ENCODE measurements at places on chromosomes 7 and 10.

DNA sequence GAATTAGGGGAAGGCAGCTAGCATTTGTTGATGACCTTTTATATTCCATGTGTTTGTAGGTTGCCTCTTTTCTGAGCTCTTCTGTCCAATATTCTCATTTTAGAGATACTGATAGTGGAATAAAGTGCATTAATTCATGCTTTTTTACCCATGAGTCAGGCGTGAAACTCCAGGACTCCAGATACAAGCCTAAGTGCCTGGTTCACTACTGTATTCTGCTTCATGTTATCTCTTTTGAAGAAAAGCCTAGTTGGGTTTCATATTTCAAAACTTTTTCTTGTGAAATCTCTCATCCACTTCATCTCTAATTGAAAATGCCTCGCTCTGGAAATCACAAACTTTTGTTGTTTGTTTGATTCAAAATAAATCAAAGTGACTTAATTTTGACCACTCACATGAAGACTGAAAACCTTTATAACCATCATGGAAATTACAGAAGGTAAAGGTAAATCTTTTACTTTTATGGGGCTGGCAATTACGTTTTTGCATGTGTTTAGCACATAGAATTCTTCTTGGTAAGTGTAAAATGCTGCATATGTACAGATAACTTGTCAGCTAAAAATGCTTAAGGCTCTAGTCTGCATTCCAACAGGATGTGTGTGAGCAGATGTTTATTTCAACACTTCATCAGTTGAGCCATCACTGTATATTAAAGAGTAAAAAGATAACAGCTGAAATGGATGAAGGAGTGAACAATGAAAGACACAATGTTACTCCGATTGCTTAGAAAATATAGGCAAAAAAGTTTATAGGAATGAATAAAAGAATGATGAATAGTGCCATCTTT is 961.8 kb upstream of the CELF2 start:
- peak; percentile 12 for DNase-seq

- peak; percentile 8 for DNase-seq
Measured at GRCh38 chr10:34495938-34496337, 319.2 kb downstream of the PARD3 start.

GRCh38 chr10:118496525-118496924 is 98.9 kb downstream of the PRLHR start:
- DNase-seq: no peak

- DNase-seq: peak; percentile 27
Measured at GRCh38 chr10:122239578-122240257, 31.4 kb upstream of the BTBD16 start.

DNA sequence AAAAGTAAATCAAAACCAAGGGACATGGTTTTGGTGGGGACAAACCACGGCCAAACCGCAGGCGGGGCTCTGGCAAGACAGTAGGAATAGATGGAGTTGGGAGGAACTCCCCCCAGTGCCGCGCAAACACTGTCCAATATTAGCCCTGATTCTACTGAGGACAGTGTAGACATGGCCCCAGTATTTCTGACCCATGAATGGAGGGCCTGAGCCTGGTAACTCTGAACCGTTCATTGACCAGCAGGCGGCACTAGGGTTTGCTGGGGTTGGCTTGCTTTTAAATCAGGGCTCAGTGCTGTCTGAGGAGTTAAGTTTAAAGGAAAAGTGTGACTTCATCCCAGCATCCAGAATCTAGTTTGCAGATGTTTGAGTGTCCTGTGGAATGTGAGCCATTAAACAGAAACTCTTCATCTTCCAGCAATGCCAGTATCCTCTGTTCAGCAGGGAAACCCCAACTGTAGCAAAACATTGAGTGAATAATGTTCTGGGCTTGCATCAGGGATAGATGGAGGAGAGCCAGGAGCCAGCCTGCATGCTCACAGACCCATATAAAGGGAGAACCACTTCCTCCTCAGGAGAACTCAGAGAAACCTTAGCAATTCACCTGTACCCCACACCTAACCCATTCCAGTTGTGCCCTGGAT is 147.4 kb upstream of the PRSS58 start:
- DNase-seq: peak; percentile 76

DNA sequence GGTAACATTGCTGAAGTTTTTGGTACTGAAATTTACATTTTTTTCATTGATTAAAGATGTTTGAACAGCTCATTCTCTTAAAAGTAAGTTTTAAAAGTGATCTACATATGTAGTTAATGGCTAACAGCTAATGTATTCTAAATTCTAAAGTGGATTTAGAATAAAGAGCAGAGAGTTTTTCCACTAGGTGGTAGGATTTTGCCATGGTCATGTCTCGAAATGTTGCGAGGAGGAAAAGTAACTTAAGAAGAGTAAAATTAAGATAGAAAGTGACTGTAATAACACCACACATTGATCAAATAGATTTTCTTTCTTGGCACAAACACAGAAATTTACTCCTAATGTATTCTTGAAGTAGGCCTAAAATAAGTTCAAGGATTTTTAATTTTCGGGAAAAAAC is 19.8 kb downstream of the LSMEM1 start:
- no peak for DNase-seq

DNA sequence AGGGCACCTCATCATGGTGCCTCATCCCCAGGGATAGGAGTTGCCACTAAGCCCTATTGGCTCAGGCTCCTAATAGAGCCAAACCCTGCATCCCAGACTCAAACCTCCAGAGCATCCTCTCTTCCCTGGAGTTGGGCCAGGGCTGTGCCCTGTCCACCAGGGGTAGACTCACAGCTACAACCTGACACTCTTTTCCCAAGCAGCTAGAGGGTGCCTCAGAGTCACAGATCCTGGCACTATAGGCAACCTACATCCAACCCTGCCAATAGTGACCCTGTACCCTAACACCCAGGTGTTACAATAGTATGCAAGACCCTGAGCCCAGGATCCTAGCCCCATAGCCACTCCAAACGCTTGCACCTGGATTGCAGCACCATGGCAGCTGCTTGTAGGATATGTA is 64.0 kb upstream of the PLA2G12B start:
- no peak for DNase-seq

DNA sequence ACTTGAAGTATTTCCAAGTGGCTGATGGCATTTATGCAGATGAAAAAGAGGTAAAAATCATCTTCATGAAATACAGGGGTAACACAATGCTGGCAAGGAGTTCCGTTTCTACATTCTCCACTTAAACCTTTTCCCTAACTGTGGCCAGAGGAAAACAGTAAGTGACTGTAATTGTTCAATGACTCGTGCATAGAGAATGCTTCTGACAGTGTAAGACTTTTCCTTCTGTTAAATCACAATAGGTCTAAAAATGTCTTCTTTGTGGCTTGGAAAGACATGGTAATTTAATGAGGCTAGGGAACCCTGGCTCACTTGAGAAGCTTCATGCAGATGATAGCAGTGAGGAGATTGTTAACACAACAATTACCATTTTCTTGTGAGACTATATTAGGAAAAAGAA is 50.3 kb upstream of the RSU1 start:
- DNase-seq: peak; percentile 85

- no peak for DNase-seq
Measured at GRCh38 chr10:75287697-75288096, 51.9 kb upstream of the COMTD1 start.

DNA sequence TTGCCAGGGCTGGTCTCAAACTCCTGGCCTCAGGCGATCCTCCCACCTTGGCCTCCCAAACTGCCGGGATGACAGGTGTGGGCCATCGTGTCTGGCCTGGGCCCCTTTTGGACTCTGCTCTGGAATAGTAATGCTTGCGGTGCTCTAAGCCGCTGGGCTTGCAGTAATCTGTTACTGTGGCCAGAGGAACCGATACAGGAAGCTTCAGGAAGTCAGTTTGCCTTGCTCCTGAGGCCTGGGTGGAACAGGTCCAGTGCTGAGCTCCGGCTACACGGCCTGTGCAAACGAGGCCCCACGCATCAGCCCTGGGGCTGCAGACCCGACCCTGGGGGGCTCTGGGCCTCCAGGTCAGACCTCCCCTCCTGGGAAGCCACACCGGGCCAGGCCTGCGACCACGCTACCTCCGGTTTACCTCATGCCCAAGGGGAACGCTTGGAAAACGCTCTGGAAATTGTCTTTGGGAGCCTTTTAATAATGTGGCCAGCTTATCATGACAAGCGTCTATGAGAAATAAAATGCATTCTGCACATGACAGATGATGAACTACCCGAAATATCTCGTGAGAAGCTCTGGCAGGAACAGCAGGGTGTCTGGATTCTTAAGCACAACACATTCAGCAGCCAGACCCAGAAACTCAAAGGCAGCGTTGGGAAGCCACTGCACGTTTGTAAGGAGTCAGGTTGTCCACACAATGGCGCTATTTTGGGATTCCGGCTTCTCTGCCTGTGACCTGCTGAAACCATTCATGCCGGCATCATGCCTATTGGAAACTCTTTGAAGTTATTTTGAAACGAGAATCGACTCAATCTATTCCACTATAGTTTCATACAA is 10.1 kb upstream of the ADAP1 start:
- peak; percentile 44 for DNase-seq

DNA sequence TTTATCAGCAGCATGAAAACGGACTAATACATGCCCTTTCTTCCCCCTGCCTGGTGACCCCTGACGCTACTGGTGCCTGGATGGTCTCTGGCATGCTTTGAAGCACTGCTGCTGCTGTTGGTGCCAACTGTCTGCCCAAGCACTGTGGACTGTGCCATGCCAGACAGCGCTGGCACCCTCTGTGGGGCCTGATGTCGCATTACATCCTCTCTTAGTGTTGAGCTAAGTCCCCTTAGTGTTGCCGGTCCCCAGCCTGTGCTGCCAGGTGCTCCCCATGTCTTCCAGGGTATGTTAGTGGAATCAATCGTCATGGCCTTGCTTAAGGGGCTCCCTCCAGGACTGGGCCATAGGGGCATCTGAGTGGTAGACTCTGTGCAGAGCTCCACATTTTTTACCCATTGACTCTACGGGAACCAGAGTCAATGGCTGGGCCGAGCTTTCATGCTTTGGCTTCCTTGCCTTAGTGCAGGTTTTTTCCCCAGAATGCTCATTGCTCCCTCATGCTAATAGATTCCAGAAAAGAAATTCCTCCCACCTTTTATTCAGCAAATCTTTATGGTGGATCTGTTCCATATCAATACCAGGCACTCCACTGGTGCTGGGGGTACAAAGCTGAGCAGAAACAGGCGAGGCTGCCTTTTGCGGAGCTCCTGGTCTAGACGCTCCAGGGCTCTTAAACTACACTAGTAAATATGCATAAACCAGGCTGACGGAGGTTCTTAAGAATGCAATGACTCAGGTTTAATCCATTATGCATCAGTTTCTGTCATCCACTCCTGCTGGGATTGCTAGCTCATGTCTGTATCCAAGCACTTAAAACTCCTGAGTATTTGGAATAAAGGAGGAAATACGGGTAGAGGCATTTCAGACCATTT is 21.8 kb upstream of the MRC1 start:
- DNase-seq: peak; percentile 96

DNA sequence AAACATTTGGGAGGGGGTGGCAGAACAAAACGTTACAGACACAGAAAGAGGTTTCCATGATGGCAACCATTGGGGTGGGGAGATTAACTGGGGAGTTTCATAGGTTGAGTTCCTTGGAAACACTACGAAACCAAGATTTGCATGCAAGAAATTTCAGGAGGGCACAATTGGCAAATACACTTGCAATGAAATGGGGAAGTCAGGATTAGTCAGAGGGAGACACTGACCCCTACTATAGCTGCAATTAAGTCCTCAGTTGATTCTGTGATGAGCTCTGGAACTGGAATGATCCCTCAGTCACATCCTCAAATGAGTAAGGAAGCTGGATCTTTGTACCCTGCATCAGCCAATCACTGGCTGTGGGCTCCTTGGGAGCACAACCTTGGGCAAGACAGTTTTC is 22.1 kb downstream of the CPEB3 start:
- peak; percentile 11 for DNase-seq

DNA sequence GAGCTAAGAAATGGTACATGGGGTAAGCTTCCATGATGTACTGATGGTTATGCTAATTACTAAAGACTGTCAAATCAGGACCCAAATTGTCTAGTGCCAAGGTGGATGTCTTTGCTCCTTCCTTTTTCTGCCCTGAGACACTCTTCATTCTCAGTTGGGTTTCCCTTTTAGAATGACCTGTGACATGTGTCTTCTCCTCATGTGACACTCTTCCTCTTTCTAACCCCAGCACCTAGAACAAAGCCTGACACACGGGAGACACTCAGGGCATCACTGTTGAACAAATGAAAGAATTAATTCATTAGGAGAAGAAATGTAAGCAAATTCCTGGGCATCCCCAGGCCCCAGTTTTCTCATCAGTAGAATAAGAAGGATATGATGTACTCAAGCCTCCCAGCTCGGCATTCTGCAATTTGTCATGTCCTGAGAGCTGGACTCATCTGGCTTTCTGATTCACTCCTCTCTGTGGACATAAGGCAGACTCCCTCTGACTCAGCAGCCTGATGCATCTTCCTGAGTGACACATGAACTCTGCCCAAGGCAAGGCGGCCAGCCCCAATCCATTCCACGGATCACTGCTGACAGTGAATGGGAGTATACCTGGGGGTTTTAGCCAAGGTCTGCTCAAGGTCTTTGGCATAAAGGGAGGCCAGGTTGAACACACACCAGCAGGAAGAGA is 473.8 kb downstream of the KCNMA1 start:
- peak; percentile 98 for DNase-seq

DNA sequence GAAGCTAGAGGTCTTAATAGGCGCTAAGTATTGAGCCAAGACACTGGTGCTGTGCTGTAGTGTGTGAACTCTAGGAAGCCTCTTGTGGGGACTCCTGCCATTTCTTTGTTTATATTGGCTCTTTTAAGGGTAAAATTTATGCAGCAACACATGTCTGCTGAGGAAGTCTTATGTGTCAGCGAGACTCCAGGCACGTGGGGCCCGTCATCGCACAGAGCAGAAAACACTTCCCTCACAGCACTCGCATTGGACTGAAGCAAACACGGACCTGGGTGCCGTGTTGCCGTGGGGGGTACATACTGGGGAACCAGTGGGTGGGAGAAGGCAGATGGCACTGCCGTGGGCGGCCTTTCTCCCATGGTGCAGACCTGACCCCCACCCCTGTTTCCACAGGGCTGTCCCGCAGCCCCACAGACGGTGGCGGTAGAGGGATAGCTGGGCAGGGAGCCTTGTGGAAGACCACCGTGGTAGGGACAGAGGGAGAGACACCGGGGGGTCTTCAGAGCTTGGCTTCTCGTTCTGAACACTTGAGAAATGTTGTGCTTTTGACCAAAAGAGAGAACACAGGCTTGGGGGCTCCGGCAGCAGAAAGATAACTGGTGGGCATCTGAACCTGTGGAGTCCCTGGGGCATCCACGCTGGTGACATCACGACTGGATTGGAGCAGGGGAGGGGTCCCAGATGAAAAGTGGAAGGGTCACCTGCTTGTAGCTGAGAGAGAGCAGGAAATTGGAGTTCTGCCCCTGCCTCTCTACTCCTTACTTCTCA is 284.7 kb upstream of the SHH start:
- DNase-seq: no peak

DNA sequence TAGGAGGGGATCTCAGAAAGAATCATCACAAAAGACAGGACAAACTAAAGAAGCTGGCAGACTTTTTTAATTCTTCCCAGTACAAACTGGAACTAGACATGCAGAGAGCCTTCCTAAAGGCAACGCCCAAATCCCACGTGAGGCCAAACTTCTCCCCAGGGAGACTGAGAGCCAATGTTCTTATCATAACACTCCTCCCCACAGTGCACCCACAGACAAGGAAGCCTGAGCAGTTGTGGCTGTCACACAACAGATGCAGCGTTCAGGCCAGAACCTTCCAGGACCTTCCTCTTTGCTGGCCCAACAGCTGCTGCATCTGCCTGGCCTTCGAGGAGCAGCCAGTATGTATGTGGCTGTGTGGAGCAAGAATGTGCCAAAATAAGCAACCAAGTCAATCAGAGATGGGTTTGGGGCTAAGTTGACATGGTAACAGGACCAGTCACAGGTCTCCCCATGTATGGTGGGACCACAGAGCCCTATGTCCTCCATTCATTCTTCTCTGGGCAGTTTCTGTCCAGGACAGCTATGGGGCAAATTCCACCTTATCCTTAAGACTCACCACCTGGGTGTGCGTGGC is 34.9 kb downstream of the SRPK2 start:
- peak; percentile 16 for DNase-seq
